ENCODE measurements at places on chromosomes 5 and 9.

GRCh38 chr5:136066661-136067271 lies 38.0 kb downstream of the TGFBI start:
- DNase-seq, result no peak

DNA sequence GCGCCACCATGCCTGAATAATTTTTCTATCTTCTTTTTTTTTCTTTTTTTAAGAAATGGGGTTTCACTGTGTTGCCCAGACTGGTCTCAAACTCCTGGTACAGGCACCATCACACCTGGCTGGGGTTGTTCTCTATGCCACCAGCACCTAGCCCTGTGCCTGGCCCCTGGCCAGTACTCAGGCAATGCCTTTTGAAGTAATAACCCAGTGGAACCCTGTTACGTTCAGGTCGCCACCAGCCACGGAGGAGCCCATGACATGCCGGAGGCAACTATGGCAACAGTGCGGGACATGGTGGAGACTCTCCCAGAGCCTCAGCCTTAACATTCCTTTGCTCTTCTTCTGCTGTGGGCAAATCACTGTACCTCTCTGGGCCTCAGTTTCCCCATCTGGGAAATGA lies 14.1 kb downstream of the COL15A1 start:
- no peak for DNase-seq

DNA sequence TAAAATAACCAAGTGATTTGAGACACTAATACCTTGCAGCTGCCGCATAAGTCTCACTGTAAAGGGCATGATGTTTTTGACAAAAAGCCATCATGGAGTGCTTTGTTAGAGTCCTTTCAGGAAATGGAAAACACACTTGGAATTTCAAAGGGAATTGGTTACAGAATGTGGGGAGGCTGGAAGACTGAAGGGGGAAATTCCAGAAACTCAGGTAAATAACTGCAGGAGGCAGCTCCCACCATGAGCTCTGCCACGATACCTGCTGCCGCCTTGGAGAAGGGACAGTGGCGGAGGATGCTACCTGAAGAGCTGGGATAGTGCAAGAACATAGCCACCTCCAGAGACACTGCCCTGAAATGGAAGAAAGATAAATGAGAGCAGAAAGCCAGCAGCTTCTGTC lies 66.9 kb downstream of the PRKACG start:
- DNase-seq, result no peak

DNA sequence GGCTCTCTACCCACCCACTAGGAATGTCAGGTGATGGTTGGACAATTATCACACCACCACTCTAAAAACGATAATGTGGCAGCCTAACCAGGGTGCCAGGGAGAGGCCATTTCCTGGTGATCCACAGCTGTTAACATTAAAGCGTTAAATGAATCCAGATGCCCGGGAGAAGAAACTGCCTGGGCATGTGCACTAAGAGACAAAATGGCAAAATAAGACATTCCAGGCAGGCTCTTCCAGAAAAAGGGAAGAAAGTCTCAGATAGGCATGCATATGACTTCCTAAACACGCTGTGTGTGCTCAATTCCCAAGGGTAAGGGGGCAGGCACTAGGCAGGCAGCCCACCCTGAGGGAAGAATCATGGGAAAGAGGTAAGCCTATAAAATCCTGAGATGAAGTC lies 4.6 kb upstream of the TXN start:
- DNase-seq, result no peak

GRCh38 chr5:61298066-61298465 lies 34.0 kb upstream of the ZSWIM6 start:
- no peak for DNase-seq

DNA sequence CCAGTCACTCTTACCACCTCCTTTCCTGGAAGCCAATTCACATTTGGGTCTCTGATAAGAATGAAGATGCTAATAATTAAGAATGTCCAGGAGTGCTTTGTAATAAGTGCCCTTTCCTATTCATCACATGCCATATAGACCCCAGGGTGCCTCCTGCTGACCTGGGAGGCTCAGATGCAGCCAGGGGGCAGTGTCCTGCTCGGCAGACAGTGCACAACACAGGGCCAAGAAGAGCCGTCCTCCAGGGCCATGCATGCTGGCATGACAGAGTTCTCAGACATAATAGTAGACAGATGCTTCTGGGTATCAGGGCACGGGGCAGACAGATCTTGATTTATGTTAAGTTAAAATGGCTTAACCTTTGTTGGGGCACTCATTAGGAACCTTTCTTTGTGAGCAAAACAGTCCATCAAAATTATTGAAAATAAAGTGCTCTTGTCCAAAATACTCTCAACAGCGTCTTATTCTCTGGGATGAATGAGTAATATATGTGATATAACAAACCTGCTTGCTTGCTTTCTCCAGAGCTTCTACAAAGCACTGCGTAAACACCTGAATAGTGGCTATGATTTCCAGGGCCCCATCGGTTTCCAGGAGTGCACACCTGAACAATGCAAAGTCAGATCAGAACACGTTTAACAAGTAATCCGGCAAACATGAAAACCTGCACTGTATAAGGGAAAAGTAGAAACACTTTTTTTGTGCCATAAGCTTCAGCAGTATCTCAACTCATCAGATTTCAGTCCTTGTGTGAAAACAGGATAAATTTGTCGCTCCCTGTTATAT lies 192.7 kb downstream of the FANCC start:
- no peak for DNase-seq

- no peak for DNase-seq
These were observed 325.4 kb downstream of the PDE4D start for GRCh38 chr5:59568161-59568560.

DNA sequence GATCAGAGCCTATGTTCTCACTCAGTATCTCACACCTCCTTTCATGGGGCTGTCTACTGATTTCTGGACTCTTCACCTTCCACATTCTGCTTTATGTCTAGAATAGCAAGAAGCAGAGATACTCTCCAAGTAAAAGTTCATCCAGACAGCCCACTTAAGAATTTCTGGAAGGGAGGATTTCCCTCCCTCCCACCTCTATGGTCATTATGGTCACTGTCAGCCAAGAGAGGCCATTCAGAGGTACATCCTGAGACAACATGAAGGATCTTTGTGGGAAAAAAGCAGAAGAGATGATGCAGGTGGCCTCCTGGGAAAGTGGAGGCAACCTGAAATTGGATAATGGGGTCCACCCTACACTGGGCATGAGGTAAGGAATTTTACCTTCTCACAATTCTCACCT lies 179.5 kb upstream of the ZNF462 start:
- no peak for DNase-seq

- DNase-seq, result no peak
These were observed 99.9 kb downstream of the TTC39B start for GRCh38 chr9:15206903-15207696.

All from right renal pelvis (tissue), 4 donors.